Effector CD4-positive, alpha-beta T cell (primary cell): ENCODE measurements at places on chromosomes 7 and 10.

DNA sequence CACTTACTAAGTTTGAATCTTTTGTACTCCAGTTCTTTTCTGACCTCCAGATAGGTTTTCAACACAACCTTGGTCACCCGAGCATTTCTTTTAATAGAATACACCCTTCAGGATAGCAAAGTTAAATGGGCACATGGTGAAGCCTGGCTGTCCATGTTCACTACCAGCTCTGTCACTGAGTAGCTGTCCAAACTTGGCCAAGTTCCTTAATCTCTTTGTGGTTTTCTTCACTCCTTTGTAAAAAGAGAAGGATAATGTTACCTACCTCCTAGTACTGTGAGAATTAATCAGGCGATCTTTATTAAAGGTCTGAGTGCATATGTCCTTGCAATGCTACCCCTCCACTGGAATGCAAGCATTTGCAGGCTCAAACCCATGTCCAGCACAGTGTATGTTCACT, 128.1 kb upstream of the PTPRZ1 start:
- no peak for DNase-seq

GRCh38 chr10:127427926-127428325, 121.2 kb upstream of the NPS start:
- DNase-seq: no peak

DNA sequence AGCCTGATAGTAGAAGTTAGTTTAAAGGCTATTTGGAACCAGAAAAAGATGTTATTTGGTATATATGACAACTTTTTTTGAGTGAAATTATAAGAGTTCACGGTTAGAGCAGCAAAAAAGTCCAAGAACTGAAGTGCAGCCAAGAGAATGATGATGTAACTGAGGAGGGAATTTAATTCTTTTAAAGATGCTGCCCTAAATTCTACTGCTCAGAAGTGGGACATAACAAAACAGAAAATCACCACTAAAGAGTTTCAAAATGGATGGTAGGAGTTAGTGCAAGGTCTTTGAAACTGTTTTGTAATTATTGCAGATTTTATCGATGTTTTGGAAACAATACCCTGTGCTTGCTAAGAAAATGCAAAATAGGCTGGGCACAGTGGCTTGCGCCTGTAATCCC, 6.5 kb downstream of the SAMD8 start:
- DNase-seq: no peak

- no peak for DNase-seq
These were observed 591 bp downstream of the BZW2 start for GRCh38 chr7:16646472-16647072.
